ENCODE measurements at places on chromosomes 2 and 18.

DNA sequence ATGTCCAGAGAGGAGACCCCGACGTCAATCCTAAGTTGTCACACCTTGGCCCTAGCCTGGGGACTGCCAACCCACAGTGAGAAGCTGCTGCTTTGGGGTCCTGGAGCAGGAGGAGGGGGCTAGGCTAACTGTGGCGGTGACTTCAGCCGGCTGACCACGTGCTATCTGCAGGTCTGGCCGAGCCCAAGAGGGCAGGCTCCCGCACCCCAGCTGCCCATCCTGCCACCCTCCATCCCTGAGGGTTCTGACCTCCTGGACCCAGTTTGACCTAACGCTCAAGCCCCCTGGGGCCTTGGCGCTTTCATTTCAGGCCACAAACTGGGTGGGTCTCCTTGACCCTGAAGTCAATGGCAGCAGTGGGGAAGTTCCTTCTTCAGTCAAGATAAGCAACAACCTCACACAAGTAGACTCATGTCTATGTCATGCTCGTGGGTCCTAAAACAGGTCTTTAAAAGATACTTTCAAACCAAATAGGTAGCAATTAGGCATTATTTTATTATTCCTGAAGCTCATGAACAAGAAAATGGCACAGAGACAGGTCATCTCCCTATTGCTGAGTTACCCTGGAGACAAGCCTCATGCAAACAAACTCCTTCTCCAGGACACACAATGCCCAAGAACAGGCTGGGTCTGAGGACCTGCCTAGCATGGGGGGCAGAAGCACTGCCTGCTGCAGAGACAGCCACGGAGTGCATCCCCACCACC is 2.3 kb downstream of the HES6 start:
- DNase-seq = no peak

- DNase-seq = no peak
Measured at GRCh38 chr2:106288873-106289272, 94.8 kb upstream of the UXS1 start.

DNA sequence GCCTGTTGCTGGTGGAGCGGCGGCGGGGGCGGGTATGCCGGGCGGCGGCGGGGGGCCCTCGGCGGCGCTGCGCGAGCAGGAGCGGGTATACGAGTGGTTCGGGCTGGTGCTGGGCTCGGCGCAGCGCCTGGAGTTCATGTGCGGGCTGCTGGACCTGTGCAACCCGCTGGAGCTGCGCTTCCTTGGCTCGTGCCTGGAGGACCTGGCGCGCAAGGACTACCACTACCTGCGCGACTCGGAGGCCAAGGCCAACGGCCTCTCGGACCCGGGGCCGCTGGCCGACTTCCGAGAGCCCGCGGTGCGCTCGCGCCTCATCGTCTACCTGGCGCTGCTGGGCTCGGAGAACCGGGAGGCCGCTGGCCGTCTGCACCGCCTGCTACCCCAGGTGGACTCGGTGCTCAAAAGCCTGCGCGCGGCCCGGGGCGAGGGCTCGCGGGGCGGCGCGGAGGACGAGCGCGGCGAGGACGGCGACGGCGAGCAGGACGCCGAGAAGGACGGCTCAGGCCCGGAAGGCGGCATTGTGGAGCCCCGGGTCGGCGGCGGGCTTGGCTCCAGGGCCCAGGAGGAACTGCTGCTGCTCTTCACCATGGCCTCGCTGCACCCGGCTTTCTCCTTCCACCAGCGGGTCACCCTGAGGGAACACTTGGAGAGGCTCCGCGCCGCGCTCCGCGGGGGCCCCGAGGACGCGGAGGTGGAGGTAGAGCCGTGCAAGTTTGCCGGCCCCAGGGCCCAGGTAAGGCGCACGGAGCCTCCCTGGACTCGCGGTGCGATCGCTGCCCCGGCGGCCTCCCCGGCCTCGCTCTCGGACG is 1.0 kb downstream of the ZCCHC2 start:
- DNase-seq = peak; percentile 2

- DNase-seq = no peak
Measured at GRCh38 chr2:141317986-141318385, 812.8 kb downstream of the LRP1B start.

- DNase-seq = no peak
Measured at GRCh38 chr18:21215490-21215889, 26.5 kb upstream of the GREB1L start.

DNA sequence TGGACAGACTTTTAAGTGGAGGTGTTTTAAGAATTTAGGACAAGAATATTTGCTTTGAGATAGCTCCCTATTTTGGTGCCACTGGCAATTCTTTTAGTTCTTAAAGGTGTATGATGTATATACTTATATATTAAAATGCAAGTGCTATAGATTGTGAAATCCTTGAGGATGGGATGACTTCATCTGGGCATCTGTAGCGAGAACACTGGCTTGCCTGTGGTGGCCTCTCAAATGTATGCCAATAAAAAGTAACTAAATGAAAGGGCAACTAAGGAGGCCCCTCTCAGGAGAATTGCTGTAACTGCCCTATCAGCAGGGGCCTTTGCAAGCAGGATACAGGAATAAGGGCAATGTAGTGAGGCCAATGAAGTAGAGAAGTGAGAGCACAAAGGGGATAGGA is 2.6 kb upstream of the THUMPD2 start:
- no peak for DNase-seq

DNA sequence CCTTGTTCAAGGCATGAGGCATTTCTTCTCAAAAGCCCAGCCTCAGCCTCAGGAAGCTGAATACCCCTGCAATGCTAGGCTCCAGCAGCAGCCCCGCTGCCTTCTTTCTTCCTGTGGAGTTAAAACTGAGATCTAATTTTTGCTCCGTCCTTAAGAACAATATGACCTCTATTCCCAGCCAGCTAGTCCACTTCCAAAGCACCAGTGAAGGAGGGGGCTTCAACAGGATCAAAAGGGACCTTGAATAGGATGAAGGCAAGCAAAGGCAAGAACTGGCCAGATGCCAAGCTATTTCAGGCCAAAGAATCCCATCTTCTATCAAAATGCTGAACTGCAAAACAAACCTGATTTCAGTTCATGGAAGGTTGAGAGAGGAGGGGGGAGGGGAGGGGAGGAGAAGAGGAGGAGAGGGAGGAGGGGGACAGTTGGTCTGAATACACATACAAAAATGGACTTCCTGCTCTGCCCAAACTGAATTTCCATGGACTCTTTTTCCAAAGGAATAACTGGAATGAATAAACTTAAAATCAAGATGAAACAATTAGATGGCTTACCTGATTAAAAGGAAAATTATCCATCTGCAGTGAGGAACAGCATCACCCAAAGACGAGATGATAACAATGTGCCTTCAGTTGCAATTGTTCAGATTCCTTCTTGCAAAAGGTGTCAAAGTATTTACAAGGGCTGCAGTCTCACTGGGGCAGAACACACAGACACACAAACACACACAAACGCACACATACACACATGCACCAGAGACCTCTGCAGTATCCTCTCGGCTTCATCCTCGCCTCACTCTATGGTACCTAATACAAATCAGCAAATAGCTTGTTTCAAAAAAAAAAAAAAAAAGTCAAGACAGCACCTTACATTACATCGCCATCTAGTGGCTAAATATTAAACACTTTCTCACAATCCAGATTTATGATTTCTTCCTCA is at the start of gene SCN1A:
Gene SCN1A, minus strand, starts transcription at position 804 of the 939 bp plus-strand sequence. CDS start 54,399 bp downstream, outside the sequence.
- peak; percentile 56 for DNase-seq

GRCh38 chr2:30738141-30738911 is 68.9 kb downstream of the CAPN13 start:
- DNase-seq = no peak

- no peak for DNase-seq
Measured at GRCh38 chr2:3265981-3266924, 111.4 kb downstream of the EIPR1 start.

GRCh38 chr2:216539791-216540241 is 41.2 kb downstream of the RPL37A start:
- peak; percentile 83 for DNase-seq

DNA sequence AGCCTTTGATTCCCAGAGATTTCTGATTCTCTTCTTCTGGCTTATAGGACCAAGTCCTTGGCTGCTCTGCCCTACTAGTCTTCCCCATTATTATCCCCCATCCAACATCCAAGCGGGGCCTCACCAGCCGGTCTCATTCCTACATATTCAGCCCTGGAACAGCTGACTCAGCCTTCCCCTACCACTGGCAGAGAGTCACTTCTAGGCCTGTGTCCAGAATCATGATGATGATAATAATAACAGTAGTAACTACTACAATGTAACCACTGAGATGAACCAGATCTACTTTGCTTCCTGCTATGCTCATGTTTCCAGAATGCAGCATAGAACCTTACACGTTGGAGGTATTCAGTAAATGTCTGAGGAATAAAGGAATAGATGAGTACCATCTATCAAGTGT is 295.2 kb downstream of the SRBD1 start:
- DNase-seq = no peak

GRCh38 chr2:237941239-237941638 is 25.6 kb upstream of the UBE2F start:
- DNase-seq = no peak

GRCh38 chr2:120855855-120856405 is 120.3 kb downstream of the GLI2 start:
- DNase-seq = no peak

- no peak for DNase-seq
Measured at GRCh38 chr18:78986018-78986481, 6.4 kb downstream of the SALL3 start.

- no peak for DNase-seq
Measured at GRCh38 chr18:48321536-48321935, 87.6 kb downstream of the ZBTB7C start.

GRCh38 chr2:33616873-33617272 is 17.8 kb upstream of the FAM98A start:
- peak; percentile 40 for DNase-seq

GRCh38 chr18:48550101-48550729 is 11.4 kb downstream of the CTIF start:
- DNase-seq = no peak

- no peak for DNase-seq
Measured at GRCh38 chr2:127040169-127040568, 66.8 kb downstream of the BIN1 start.

- DNase-seq = no peak
Measured at GRCh38 chr2:34069604-34070003, 470.5 kb upstream of the FAM98A start.

- no peak for DNase-seq
Measured at GRCh38 chr2:59884166-59884565, 669.3 kb downstream of the BCL11A start.

GRCh38 chr18:52678034-52678433 is 338.0 kb downstream of the DCC start:
- no peak for DNase-seq

GRCh38 chr2:174023591-174024523 is 58.7 kb upstream of the SP3 start:
- no peak for DNase-seq

DNA sequence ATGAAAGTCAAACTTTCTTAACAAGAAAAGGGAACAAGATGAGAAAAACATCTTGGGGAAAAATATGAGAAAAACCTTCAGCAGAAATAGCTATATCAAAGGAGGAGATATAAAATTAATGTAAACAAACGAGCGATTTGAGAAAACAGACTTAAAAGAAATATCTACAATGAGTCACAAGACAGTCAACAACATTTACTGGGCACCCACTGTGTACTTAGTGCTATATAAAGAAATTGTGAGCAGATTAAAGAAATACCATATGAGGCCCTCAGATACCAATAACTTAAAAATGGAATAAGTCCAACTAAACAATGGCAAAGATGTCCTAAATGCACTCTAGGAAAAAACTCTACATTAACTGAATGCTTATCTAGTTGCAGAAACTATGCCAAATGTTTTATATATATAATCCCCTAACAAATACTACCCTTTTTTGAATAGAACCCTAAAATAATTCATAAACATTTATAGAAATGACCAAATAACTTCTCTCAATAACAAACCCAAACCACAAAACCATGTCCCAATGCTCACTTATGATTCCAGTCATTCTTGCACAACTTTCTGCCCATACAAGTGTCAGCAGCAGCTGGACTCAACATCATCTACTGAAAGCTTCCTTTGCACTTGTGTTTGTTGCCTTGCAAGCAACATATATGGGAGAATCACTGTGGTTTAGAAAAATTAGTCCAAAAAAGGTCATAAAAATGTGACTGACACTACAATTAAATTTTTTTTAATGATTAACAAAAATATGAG is 83.5 kb downstream of the COBLL1 start:
- no peak for DNase-seq

DNA sequence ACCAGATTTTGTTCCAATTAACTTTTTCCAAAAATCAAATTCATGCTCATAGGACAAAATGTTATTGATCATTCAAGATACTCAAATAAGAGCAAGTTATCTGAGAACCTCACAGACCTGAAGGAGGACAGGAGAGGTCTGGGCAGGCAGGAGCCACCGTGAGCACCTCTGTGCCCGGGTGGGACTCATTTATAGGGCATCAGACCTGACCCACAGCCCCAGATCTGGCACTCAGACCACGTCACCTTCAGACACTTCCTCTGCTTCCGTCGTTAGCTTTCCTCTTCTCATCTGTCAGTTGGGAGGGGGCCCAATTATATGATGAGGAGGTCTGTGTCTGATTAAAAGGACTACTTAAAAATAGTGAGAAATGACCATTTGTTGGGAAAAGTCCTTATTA is 169.4 kb downstream of the EIPR1 start:
- no peak for DNase-seq

DNA sequence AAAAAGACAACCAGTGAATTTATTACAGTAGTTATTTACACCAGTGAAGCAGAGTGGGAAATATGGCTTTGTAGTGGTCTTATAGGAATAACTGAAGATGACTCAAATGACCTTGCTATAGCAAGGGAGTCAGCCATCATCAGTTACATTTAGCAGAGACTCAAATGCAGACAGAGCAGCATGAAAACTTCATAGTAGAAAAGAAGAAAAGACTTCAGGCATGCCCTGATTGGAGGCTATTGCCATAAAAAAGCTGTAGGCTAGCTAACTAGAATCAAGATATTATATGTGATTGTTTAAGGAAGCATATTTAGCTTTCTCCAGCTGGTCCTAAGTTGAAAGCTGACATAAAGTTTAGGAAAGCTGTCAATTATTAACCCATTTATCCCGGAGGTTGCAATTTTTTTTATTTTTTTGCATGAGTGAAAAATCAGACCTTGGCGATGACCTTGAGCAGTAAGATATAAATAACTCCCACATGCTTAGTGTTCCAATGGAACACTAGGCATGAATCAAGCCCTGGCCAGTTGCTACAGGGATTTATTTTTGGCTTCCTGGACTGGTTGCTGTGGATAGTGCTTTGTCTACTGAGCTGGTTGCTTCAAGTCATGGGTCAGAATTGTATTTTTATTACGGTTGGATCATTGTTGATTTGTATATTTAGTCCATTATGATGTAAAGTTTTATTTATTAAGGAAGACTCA is 675.6 kb upstream of the VRK2 start:
- peak; percentile 25 for DNase-seq

DNA sequence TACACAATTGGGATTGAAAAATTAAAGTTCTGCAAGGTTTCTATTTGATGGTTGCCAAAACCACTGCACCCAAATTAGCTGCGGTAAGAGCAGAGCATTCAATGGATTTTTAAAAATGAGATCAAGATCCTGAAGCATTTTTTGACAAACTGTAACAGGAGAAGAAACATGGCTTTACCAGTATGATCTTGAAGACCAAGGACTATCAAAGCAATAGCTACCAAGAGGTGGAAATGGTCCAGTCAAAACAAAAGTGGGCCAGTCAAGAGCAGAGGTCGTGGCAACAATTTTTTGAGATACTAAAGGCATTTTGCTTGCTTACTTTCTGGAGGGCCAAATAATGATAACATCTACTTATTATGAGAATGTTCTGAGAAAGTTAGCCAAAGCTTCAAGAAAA is 186.8 kb downstream of the RDH14 start:
- no peak for DNase-seq
